D341Med (cell line): ENCODE measurements at places on chromosomes 16 and 17.

DNA sequence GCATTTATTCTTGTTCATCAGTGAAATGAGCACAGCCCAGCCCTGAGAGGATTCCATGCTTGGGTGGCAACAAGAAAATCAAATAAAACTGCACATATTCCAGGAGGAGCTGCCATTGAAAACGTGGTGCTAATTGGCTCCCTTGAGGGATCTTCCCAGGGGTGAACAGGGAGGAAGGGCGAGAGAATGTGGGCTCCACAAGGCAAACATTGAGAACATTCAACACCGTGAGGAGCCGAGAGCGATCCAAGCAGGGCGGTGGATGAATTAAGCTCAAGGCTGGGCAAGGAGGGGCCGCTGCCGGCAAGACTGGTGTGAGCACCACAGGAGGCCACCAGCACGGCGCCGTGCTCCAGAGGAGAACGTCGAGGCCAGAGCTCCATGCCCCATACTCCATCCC lies 166.9 kb downstream of the C16orf95 start:
- no peak for DNase-seq

- no peak for DNase-seq
These were observed 16.7 kb downstream of the PGS1 start for GRCh38 chr17:78395155-78395554.

- no peak for DNase-seq
These were observed 154.8 kb upstream of the RPH3AL start for GRCh38 chr17:507441-507840.

DNA sequence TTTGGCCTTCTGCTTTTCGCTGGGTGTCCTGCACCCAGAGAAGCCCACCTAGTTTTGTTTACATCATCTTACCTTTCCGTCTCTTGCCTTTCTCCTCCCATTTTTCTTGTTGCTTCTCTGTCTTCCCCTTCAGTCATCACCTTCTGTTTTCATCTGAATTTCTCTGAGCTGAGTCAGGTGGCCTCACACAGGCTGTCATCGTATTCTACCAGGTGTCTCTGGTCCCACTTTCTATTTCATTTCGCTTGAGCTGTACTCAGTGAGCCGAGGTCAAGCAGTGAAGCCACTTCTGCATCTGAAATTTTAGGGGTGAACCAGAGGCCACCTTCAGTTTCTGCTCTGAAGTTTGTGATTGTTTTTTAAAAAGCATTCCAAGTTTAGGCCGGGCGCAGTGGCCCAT lies 9.7 kb downstream of the CRAMP1 start:
- DNase-seq: no peak

GRCh38 chr16:17691899-17692176 lies 221.1 kb upstream of the XYLT1 start:
- DNase-seq: no peak

DNA sequence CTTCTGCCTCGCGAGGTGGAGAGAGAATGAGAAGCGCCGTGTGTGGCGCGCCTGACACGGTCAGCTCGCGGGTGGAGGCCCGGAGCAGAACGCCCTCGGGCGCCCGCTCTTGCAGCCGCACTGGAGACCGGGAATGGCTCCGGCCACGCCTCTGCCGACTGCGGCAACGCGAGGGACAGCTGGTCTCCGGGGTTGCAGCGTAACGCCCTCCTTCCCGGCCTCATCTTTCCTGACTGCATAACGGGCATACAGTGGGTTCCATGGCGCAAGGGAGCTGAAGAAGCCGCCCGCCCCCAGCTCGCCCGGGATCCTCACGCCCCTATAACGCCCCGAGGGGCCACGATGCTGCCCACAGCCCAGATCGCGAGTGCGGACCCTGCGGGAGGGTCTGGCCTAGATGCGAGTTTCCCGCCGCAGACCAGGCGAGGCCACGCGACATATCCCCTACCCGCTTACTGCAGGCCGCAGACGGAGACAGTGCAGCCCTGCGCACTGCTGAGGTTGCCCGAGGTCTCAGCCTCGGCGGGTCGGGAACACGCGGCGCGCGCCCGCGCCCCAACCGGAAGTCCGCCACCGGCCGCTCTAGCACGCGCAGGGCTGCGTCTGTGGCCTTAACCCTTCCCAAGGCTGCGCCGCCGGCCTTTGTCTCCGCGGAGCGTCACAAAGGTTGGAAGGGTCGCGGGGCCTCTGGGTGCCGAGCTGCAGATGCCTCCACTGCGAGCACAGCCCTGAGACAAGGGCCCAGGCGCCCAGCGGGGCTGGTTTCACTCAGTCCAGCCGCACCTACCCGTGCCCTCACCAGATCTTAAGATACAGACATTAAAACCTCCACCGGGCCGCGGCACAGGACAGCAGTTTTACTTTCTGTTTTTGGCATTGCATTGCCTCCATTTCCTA lies 18.8 kb downstream of the BCL7C start:
- peak; percentile 95 for DNase-seq

DNA sequence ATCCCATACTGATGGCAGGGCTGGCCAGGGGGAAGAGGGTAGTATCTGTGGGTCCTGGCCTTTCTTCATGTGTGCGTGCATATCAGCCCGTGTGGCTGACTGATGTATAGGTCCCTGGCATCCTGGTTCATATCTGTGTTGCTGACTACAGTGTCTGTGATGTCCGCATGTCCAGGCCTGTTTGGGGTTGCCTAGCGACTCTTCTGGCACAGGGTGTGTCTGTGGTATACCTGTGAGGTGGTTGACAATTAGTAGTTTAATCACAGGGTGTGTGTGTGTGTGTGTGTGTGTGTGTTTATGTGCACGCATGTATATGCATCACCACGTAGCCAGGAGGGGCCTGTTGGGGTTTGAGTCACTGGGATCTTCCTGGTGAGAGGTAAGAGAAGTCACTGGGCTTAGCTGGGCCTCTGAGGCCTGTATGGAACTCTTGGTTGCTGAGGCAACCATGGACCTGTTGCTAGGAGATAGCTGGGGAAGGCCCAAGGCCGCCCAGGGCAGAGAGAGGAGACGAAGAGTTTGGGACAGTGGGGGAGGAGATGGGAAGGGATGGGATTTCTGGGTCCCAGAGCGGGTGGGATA lies 603 bp upstream of the TMEM95 start:
- no peak for DNase-seq

GRCh38 chr17:65433592-65433991 lies 127.9 kb downstream of the AXIN2 start:
- no peak for DNase-seq

DNA sequence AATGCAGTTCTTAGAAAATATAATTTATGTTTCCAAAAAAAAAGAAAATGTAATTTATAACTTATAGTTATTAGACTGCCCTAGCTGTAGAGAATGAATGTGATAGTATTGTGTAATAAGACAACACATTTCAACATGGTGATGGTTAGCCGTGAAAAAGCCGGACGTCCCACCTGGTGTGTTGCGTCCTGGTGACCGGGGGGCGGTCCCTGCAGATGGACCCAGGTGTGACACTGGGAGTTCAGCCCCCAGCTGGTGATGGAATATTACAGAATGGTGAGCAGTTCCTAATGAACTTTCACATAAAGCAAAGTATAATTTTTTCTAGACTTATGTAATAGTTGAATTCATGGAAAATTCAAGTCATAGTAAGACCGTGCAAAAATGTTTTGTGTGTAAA lies 132.8 kb downstream of the LAT start:
- DNase-seq: no peak

DNA sequence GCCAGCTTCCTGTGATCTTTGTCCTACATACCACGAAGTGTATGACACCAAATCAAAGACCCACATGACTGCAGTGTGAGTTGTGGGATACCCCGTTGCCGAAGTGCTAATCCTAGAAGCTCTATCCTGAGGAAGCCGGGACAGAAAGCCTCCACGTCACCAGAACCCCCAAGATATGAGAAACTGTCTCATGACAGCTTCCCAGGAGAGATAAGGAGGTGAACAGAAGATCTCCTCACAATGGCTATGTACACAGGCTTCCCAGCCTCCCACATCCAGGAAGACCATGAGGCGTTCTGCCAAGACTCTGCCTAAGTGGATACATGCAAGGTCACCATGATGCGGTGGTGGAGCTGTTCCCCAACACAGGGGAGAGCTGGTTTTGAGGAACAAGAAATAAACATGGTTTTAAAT lies 37.1 kb downstream of the TRIM25 start:
- DNase-seq: no peak
